WTC11 (cell line): ENCODE measurements at places on chromosomes 3 and 15.

- DNase-seq = no peak
These were observed 1261.1 kb downstream of the ROBO1 start for GRCh38 chr3:78506581-78507195.

GRCh38 chr3:78809966-78810365 is 957.8 kb downstream of the ROBO1 start:
- DNase-seq = no peak

DNA sequence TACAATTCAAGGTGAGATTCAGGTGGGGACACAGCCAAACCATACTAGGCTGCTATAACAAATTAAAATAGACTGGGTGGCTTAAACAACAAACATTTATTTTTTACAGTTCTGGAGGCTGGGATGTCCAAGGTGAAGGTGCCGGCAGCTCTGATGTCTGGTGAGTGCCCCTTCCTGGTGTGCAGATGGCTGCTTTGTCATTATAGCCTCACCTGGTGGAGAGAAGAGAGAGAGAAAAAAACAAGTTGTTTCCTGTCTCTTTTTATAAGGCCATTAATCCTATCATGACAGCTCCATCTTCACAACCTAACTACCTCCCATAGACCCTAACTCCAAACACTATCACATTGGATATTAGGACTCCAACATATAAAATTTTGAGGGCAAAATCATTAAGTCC is 279.7 kb downstream of the ZIC1 start:
- no peak for DNase-seq

GRCh38 chr3:153289334-153289808 is 127.3 kb downstream of the RAP2B start:
- DNase-seq = no peak

DNA sequence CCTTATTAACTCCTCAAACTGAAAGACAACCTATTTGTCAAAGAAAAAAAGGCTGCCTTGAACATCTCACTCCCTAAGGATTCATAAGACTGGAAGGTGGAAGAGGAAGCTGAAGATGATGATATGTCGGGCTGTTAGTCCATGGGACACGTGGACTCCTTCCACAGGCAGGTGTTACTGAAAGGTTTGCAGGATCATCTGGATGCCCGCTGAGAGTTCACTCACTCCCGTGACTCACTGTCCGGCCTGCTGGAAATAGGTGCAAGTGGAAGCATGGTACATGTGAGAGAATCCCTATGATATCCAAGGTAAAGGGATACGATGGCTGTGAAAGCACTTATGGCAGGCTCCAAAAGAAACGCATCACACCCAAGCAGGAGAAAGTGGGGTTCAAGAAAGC is 33.3 kb upstream of the FBN1 start:
- no peak for DNase-seq

GRCh38 chr15:100588638-100589242 is 13.2 kb downstream of the LINS1 start:
- no peak for DNase-seq

GRCh38 chr3:181052256-181052655 is 62.7 kb upstream of the DNAJC19 start:
- no peak for DNase-seq

DNA sequence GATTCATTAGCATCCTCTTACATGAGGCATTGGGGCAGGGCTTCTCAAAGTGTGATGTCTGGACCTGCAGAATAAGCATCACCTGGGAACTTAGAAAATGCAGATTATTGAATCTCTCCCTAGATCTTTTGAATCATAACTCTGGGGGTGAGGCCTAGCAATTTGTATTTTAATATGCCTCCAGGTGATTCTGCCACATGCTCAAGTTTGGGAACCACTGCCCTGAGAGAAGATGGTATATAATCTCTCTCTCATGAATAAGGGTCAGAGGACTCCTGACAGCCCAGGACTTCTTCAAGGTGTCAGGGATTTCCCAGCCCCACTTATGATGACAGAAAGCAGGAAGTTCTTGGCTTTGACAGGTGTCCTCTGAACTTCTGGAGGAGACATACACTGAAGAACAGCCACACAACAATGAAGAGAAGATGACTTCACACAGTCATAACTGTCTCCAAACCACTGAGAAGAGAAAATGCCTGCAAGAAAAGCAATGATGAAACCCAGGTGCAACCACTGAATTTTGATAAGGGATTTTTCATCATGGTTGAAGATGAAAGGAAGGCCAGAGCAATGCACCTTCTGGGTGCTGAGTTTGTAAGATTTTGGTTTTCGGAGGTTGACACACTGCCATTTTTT is 211.9 kb upstream of the MRPL3 start:
- DNase-seq = no peak

DNA sequence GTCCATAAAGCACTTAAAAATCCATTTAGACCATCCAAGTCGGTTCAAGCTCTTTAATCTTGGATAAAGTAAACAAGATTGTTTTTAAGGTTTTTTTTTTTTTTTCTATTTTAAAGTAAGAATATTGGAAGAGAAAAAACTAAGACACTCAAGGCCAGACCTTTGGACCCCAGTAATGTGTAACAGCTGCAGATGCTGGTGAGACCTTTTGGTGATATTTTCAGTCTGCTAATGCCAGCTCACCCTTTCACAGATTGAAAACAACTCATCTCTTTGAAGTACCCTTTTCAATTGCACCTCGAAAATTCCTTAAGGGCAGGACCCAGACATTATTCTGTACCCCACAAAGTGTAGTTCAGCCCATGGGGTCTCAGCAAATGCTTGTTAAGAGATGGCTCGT is 260.7 kb upstream of the CTNNB1 start:
- no peak for DNase-seq

GRCh38 chr3:89851974-89852621 is 744.7 kb downstream of the EPHA3 start:
- peak; percentile 86 for DNase-seq

- no peak for DNase-seq
These were observed 797.4 kb downstream of the GRM7 start for GRCh38 chr3:7658294-7658693.

GRCh38 chr15:64656508-64656907 is 118.9 kb downstream of the RBPMS2 start:
- DNase-seq = no peak

- DNase-seq = no peak
These were observed 8.4 kb downstream of the TMEM40 start for GRCh38 chr3:12750658-12751071.

DNA sequence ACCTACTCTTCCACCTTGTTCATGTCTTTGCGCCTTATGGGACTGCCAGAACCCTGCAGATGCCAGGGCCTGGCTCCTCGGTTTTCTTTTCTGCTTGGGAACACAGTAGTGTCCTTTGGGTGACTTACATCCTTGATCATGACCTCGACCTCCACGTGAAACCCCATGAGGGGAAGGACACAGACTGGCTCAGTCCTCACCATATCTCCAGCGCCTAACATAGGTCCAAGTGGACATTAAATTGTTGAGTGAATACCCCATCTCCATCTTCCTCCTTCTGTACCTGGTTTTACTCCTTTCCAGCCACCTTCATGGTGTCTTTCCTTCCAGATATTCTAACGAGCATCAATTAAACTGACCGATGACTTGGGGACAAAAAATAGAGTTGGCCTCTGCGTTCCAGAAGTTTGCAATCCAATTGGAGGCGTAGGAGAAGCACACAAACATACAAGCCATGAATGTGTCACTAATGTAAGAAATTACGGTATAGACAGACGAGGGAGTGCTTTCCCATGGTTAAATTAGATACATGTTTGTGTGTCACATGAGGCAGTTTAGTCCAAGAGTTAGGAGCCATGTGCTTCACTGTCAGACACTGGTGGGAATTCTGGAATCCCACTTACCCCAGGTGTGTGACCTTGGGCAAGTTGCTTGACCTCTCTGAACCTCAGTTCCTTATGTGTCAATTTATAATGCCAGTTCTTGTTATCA is 907 bp upstream of the HERC1 start:
- no peak for DNase-seq

GRCh38 chr3:40713795-40714194 is 189.0 kb downstream of the ZNF621 start:
- no peak for DNase-seq

DNA sequence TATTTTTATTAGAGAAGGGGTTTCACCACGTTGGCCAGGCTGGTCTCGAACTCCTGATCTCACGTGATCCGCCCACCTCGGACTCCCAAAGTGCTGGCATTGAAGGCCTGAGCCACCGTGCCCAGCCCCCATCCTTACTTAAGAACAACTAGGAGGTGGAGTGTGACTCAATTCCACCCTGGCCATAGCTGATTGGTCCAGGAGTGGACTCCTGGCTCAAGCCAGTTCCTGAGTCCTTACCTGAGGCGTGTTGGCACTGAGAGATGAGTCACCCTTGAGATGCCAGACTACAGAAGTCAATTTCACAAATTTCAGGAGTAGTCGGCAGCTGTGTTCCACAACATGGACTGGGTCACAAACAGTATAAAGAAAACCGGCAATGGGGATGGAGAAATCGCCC is 124.2 kb downstream of the SHQ1 start:
- DNase-seq = no peak

GRCh38 chr15:28132524-28133275 is 33.6 kb upstream of the OCA2 start:
- no peak for DNase-seq

- DNase-seq = no peak
These were observed 2.1 kb upstream of the PRSS50 start for GRCh38 chr3:46719735-46720271.

DNA sequence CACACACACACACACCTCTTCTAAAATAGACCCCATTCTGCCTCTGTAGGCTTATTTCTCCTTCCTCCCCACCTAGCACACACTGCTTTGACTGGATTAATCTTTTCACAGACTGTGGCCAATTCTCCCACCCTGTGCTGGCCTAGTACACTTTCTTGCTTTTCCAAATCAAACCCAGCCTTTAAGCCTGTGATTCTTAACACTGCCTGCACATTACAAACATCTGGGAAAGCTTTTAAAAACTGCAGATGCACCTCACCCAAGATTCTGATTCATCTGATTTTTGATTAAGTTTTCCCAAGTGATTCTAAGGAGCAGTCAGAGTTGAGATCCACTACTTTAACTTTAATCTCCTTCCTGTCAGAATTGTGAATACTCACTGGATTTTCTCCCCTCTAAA is 12.8 kb downstream of the CSNK1G1 start:
- no peak for DNase-seq

DNA sequence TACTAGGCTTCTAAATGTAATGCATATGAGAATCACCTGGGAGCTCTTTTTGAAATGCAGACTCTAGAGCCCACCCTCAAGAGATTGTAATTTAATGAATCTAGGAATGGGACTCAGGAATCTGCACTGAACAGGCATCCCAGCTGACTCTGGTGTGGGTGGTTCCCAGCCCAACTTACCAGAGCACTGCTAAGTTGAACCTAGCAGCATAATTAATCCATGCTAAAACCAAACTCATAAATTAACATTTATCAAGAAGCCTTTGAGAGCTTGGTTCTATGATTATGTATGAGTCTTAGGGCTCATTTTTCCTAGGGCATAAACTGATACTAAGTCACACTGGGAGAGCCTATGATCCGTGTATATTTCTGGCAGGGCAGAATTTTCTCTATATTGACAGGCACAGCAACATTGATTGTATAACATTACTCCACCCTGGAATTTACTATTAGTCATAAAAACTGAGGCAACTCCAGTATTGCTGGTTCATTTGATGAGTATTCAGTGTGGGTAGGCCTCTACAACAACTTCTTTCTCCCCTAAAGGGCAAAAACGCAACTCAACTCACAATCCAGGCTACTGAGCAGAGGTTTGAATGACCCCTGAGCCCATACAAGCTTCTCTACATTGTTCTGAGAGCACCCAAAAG is 10.7 kb upstream of the CSTA start:
- DNase-seq = no peak

- DNase-seq = no peak
These were observed 378.0 kb upstream of the SGO1 start for GRCh38 chr3:20563985-20564384.

DNA sequence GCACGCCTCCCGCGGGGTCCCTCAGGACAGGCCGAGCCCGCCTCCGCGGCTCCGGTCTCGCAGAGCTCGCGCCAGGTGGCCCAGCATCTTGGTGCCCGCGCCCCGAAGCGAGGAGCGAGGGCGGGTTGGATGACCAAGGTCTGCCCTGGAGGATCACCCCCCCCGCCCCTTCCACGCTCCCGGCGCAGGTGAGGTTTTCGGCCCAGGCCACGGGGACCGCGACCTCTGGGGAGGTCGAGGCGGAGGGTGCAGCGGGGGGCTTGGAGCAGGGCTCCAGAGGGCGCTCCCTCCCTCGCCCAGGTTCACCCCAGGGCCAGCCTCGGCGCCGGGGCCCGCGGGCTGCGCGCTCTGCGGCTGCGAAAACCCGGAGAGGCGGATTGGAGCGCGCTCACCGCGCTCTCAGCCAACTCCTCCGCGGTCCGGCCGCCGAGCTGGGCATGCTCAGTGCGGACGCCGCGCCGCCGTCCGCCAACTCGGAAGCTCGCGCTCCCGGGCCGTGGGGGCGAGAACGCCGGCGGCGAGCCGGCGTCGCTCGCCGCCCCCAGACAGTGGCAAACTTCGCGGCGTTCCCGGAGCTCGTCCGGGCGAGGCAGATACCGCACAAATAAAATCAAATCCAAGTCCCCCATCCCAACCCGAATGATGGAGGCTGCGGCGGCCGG is at the start of gene MED12L:
TSS of gene MED12L (plus strand) at position 438 of the 662 bp plus-strand sequence. CDS start 1,263 bp downstream, outside the sequence.
- DNase-seq = peak; percentile 83

DNA sequence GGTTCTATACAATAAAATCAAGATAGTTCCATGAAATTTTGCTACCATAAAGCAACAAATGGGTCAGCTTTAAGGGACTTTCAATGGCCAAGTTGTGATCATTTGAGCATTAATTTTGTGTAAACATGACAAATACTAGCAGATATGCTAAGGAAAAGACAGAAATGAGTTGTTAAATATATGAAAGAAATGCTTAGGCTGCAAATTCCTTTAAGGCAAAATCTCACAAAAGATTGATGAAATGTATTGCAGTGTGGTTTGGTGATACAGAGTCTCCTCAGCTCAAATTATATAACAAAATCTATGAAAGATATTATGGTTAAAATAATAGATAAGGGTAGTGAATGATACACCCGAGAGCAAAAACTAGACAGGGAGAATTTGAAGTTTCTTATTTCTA is 377.2 kb downstream of the RAP2B start:
- DNase-seq = no peak

- DNase-seq = no peak
These were observed at the start of gene APOD for GRCh38 chr3:195583831-195584542. TSS of gene APOD (minus strand) at chr3:195583940. CDS start at chr3:195579461, 4,479 bp downstream.

DNA sequence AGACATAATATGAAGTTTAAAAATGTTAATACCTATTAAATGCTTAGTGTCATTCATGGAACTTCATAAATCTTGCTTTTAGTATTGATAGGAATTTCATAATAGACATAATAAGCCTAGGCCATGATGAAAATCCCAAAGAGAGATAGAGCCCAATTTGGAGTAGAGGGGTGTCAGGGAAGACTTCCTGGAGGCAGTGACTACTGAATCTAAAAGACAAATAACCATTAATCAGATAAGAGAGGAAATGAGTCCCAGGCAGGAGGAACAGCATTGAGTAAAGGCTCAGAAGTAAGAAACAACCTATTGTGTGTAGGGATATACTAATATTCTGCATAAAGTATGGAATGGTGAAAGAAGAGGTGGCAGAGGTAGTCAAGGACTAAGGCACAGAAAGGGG is 126.9 kb upstream of the MRPS22 start:
- DNase-seq = no peak

- DNase-seq = no peak
These were observed 54.1 kb upstream of the TAMM41 start for GRCh38 chr3:11900824-11901223.

GRCh38 chr3:48966367-48966766 is 23.7 kb upstream of the P4HTM start:
- DNase-seq = no peak
